ENCODE measurements at places on chromosomes 4 and X.

GRCh38 chr4:145279122-145279960 lies 99.0 kb upstream of the OTUD4 start:
- peak; percentile 83 for ATAC-seq

DNA sequence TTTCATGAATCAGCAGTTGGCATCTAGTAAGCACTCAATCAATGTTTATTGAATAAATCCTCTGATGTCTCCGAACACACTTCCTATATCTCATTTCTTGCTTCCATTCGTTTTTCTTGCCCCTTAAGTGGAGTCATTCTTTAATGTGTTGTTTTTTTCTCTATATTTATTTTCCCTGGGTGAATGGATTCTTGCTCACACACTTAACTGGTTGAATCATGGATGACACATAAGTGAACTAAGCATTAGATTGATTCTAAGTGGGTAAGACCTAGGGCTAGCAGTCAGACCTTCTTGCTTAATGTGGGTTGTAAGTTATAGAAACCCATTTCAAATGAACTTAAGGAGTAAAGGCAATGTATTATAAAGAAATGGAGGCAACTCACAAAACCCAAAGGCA lies 111.1 kb downstream of the RTL3 start:
- no peak for ATAC-seq

- ATAC-seq: no peak
These were observed 38.6 kb downstream of the EGFL6 start for GRCh38 chrX:13607996-13608365.

DNA sequence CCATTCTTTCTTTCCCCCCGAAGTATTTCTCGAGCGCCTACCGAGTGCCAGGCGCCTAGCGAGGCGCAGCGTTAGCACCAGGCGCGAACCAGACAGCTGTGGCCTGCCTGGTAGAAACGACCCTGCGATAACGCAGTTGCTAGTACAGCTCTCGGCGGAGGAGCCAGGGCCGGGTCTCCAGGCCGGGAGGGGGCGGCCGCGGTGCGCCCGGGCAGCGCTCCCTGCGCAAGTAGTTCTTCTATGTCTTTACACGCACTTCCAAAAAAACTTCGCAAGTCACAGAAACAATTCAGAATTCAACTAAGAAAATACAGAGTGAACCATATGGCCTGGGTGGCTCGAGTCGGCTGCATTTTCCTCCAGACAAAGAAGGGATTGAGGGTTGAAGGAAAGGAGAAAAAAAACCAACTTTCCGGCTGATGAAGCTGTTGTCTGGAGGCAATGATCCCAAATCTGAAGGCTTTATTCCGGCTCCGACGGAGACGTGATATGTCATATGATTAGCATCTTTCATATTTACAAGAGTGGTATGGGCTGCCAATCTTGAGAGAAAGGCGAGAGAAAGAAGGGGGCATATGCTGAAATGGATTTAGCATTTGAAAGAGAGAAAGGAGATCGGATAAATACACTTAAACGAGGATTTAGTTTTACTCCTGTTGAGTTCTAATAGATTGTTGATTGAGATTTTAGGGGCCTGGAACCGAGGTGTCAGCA lies 7.2 kb upstream of the NEUROG2 start:
- peak; percentile 65 for ATAC-seq

DNA sequence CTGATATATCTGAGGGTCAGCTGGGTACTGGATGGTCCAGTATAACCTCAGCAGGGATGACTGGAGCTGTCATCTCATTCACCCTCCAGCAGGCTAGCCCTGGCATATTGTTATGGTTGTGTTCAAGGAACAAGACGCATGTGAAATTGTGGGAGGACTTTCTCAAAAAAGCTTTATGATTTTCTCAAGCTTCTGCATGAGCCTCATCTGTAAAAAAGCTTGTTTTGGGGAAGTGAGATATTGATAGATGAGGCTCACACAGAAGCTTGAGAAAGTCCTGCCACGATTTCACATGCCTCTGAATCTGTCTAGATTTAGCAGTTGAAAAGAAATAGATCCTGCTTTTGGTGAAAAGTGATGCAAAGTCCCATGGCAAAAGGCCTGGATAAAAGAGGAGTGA lies 93.4 kb downstream of the SPCS3 start:
- ATAC-seq: no peak

- ATAC-seq: no peak
These were observed 744.8 kb upstream of the HS3ST1 start for GRCh38 chr4:12173496-12173895.

GRCh38 chr4:186701788-186702187 lies 21.9 kb downstream of the FAT1 start:
- no peak for ATAC-seq

DNA sequence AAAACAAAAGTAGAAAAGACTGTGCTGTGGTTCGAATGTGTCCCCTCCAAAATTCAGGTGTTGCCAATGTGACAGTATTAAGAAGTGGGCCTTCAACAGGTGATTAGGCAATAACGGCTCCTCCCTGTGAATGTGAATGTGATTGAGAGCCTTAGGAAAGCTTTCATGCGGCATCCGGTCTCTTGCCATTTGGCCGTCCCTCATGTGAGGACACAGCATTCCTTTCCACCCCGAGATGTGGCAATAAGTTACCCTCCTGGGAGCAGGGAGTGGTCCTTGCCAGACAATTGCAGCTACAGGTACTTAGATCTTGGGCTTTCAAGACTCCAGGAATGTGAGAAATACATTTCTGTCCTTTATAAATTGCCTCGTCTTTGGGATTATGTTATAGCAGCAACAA lies 129.3 kb downstream of the CPEB2 start:
- ATAC-seq: no peak

GRCh38 chrX:148600131-148600530 lies 99.7 kb downstream of the AFF2 start:
- ATAC-seq: no peak

DNA sequence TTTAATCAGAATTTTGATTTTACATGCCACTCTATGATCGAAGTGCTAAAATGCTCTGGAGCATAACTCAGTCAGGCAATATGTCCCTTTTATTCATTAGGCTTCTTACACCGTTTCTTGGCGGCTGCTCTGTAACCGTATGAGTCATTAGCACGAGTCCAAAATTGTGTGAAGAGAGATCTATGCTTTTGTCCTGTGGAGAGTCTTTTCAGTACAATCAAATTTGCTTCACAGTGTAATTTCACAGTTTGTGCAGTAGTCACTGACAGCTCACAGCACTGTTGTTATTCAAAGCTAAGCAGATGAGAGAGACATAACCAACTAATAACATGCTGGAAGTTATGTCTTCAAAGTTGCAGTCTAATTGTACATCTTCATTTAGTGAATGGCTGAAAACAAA lies 167.8 kb downstream of the PCDH10 start:
- ATAC-seq: peak; percentile 71

- peak; percentile 8 for ATAC-seq
These were observed 35.3 kb upstream of the LGI2 start for GRCh38 chr4:25065932-25066590.

- ATAC-seq: no peak
These were observed 144.8 kb downstream of the CEP135 start for GRCh38 chr4:56093576-56093975.

GRCh38 chr4:140427919-140428471 lies 547 bp upstream of the CLGN start:
- ATAC-seq: no peak

- peak; percentile 99 for ATAC-seq
These were observed 80.9 kb downstream of the NKX6-1 start for GRCh38 chr4:84417997-84418709.

DNA sequence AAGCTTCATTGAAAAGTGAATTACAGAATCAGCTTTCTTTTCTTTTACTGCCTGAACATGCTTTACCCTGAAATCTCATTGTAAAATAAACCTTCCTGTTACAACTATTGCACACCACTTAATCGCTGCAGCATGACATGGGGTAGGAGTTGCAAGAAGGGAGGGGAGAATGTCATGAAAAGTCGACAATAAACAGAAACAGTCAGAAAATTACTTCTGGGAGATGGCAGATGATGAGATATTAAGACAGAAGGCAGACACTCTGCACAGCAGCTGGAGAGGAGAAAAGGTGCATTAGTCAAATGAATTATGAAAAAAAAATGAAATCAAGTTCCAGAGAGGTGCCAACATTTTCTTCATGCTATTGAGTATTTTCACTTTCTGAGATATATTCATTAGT lies 287.7 kb downstream of the PCDH7 start:
- no peak for ATAC-seq

DNA sequence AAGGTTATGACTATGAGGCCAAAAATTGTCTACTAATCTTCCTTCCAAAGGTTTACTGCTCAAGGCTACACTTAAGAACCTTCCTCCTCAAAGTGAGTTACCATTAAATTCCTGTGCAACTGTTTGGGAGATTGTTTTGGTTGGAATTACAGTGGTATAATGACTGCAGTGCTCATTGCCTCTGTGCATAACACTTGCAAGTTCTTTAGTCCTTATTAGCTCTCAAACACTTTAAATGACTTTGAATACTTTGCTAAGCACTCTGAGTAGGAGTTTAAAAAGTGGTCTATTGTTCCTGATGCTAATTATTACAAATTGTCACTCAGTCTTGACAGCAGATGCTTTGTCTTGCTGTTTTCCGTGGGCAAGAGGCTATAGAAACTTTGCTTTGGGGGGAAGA lies 422.8 kb upstream of the PABPC4L start:
- no peak for ATAC-seq

Data from motor neuron (in vitro differentiated cells).